ENCODE measurements at places on chromosomes 6 and 20.

DNA sequence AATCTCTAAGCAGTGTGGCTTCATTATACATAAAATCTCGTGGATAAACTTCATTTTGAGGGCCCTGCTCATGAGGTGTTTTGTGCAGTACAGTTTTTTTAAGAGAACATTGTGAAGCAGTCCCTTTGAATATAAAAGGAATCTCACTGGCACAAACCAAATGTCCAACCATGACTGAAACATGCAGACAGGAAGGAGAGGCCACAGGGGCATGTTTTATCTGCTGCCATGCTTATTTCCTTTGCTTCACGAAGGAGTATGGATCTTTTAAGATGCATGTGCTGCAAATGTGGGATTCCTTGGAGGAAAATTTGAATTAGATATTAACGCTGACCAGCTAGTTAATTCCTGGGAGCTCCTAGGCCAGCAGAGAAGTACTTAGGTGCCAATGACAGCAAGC lies 192.3 kb downstream of the DST start:
- DNase-seq = no peak

DNA sequence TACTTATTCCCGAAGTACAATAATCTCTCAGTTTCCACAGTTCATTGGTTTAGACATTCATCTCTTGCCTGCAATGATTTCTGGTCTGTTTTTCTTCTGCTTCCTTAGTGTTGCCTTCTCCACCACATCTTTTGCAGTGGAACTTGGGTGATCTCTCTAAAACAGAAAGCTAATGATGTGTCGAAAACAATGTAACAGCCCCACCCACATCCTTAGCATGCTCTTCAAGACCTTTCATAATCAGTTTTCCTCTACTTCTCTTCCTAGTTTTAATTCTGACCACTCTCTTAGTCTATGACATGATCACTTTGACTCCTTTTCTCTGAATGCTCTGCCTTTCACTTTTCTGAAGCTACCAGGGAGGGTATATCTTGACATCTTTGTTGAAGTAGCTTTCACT lies 1007.9 kb upstream of the CITED2 start:
- no peak for DNase-seq

DNA sequence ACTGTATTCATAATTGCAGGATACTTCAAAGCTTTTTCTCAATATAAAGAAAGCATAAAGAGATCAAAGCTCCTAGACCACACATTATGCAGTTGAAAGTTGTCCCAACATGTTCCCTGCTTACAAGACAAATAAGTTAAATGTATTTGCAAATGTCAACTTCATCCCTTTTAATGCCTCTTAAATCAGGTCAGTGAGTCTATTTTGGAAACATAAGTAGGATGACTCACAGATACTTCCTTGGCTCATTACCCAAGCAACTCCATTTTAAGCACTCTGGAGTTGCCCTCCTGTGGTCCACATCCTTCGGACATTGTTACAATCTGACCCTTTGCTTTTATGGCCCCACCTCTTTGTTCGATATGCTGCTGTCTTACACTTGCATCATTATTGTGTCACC lies 162.0 kb downstream of the FAXC start:
- no peak for DNase-seq

GRCh38 chr6:170085475-170086401 lies 205.1 kb downstream of the DLL1 start:
- no peak for DNase-seq

DNA sequence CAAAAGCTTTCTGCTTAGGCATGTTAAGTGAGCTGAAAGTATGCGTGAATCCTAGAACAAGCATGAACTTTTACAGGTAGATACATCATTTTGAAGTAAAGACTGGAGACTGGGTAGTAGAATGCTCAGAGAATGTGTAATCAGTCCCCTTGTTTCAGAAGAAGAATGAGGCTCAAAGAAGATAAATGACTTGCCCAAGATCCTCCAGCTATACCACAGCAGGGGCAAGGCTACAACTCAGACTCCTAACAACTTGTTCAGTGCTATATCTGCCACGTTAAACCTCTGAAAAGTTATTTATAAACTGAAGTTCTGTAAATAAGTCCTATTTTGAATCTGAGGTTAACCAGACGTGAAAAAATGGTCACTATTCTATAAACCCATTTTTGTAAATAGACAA lies 2.9 kb downstream of the RIPOR2 start:
- no peak for DNase-seq

- DNase-seq = no peak
These were observed 77.9 kb upstream of the CITED2 start for GRCh38 chr6:139452148-139452876.

GRCh38 chr6:45044510-45045252 lies 283.4 kb upstream of the RUNX2 start:
- DNase-seq = no peak

GRCh38 chr6:85482905-85483700 lies 33.2 kb downstream of the NT5E start:
- DNase-seq = no peak

DNA sequence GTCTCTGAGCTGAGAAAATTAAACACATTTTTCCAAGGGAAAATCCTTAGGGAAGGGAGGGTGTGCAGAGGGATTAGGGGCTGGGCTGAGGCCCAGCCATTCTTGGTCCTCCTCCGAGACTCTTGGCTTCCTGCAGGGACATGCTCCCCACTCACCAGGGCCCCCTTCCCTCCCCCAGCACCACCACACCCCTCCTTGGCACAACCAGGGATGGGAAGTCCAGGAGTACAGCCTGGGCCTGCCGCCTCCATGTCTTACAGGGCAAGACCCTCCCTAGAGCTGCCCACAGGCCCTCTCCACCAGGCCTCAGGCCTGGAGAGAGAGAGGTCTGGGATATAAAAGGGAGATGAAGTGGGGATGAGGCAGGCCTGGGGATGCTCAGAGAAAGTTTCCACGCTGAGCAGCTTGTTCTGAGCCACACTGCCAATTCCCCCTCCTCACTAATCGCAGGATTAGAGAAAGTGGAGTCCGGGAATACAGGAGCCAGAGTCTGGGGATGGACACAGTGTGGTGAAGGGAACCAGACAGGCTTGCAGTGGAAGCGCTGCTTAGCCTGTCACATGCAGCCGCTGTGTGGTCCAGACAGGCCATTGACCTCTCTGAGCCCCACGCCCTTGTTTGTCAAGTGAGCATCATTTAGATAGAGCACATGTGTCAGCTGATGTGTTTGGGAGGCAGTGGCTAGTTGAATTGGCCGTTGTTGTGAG lies 105.5 kb downstream of the MRPL14 start:
- DNase-seq = no peak

GRCh38 chr6:23435126-23435525 lies 690.9 kb upstream of the NRSN1 start:
- DNase-seq = no peak

DNA sequence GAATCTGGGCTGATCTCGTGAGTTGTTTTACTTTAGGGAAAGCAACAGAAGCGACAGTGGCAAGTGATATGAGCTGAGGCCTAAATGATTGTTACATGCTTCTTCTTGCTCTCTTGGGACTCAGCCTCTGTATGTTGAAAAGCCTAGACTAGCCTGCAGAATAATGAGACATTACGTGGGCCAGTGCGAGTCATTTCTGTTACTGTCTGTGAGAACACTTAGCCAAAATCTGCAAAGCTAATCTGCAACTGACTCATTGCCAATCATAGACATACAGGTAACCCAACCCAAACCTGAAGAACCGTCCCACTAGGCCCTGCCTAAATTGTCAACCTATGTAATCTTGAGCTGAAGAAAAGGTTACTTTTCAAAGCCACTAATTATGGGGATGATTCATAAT lies 77.4 kb upstream of the F13A1 start:
- no peak for DNase-seq

DNA sequence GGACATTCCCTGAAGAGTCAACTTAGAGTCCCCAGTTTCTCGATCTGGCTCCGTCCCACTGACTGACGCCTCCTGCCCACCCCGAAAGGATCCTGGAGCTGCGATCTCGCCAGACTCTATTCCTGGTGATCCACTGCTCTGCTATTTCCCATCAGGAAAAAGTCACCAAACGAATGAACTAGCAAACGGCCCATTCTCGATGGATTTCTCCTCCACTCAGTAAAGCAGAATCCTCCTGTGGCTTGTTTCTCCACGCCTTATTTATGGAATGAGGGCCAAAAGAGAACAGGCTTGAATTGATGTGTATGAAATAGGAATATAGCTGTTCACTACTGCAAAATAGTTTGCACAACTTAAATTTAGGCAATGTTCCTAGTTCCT lies 5.4 kb downstream of the NKX2-4 start:
- DNase-seq = no peak

DNA sequence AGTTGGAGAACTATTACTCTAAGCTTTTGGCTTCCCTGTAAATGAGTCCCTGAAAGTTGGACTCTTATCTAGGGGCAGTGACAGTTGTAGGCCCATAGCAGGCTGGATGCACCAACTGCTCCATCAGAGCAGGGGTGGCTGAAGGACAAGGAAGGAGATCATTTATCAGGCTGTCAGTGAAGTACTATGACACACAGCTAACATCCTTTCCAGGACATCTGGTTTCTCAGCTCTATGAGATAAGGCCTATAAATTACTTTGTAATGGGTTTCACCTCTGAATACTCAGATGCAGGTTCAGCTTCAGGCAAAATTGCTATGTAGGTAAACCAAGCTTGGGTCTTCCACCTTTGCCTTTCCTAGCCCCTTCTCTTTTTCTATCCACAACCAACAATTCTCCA lies 468.5 kb downstream of the KIF16B start:
- DNase-seq = no peak

DNA sequence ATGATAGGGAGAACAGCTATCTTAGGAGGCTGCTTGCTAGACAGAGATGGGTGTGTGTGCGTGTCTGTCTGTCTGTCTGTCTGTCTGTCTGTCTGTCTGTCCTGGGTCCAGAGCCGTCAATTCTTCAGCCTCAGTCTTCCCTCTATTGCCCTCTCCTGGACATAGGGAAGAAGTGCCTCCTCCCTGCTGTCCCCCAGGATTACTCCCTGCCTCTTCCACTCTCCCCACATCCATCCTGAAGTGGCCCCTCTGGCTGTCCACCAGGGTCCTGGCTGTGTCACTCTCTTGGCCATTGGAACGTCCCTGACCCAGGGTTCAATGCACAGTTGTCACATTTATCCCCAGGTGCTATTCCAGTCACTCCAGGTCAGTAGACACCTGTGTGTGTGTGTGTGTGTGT lies 10.2 kb downstream of the TREML2 start:
- DNase-seq = no peak

GRCh38 chr20:51036226-51036625 lies 13.3 kb upstream of the KCNG1 start:
- DNase-seq = no peak

- DNase-seq = no peak
These were observed 28.8 kb downstream of the CPXM1 start for GRCh38 chr20:2771631-2772080.

DNA sequence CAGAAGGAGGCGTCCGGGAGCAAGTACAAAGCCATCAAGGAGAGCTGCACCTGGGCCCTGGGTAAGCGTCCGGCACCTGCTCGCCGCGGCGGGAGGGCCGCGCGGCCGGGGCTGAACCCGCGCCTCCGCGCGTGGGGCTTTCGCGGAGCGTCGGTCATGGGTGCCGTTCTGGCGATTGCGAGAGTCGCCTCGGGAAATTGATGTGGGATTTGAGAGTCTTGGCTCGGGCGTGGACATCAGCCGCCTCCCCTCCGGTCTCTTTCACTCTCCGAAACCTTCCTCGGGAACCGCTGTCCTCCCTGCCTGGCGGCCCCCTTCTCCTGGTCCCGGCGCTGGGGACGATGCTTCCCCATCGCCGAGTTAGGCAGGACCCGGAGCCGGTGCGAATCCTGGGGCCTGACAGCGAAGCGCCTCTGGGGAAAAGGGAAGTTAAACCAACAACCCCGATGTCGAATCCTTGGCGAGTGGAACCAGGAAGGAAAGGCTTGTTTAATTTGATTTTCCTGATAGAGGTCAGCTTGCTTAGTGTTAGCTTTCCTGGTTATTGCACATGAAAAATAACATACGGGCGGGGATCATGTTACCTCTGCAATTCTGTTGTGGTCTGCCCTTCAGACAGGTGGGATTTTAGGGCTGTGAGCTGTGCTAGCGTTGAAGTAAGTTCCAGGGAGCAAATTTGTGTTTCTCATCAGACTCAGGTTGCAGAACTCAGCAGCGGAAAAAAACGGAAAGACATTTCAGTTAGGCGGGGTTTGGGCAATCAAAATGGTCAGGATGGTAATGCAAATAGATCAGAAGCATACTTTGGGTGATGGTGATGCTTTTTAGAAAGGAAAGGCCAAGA lies 594 bp downstream of the ARFGEF3 start:
- DNase-seq = no peak

DNA sequence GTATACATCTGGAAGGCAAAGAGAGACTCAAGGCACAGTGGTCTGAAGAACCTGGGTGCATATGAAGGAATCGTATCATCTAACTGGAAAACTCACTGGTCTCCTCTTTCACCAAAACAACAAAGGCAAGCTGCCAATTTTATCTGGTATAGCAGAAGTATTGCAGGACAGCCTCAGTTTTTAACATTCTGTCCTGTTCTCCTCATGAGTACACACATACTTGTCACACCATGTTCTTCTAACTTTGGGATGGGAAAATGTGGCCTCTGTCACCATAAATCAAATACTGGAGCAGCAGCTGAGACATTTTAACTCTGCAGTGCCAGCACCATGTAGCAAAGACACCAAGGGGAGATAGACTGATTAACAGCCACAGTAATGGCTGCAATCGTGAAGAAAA lies 199.1 kb upstream of the CNR1 start:
- DNase-seq = no peak

DNA sequence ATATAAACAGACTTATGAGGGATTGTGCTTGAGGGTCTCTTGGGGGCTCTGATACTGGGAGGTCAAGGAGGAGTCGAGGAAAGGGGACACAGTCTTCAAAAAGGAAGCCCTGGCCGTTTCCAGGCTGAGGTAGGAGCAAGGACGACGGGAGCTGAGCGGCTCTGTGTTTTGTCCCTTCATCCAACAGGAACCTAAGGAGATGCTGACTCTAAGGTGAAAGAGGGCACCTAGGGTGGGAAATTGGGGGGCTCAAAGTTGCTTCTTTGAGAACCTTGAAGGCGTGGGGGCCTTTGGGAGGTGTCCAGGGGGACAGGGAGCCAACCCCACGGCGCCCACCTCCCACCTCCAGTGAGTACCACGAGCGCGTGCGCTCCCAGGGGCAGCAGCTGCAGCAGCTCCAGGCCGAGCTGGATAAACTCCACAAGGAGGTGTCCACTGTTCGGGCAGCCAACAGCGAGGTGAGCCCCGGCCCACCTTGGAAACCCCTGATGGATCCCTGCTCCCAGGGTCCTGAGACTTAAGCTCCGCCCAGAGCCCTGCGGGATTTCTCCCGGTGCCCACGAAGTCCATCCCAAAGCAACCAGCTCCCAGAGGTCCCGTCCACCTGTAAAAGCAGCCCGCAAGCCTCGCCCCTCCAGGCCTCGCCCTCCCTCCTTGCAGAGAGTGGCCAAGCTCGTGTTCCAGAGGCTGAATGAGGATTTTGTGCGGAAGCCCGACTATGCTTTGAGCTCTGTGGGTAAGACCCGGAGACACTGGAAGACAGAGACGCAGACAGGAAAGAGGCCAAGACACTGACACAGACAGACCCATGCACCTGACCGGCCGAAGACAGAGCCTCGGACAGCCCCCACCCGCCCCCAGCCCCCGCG lies 2.9 kb downstream of the SPAG4 start:
- no peak for DNase-seq

GRCh38 chr20:21101453-21101931 lies 4.7 kb downstream of the LINC00237 start:
- no peak for DNase-seq

GRCh38 chr6:43793154-43793874 lies 23.3 kb downstream of the VEGFA start:
- DNase-seq = no peak

- no peak for DNase-seq
These were observed 72.1 kb downstream of the CBFA2T2 start for GRCh38 chr20:33561692-33562601.
